ENCODE measurements at places on chromosomes 1 and 21. TPM values are rescaled to one million over a fixed set of nuclear protein-coding genes. Genes with fewer than 3 reads are reported as not detected.

Gene NMNAT2
- total RNA-seq = 0.26 TPM

- no peaks in the 10 kb centered on the region for H3K36me3 ChIP-seq
- no peak overlapping the region for H3K27ac ChIP-seq
- no peaks in the 10 kb centered on the region for H3K27me3 ChIP-seq
These were observed 5.6 kb downstream of the AHCTF1 start for GRCh38 chr1:246925997-246926626.

GRCh38 chr1:205954819-205955404 is 11.7 kb upstream of the SLC26A9 start:
- no peaks in the 10 kb centered on the region for H3K36me3 ChIP-seq
- no peak overlapping the region for H3K4me3 ChIP-seq
- H3K4me1 ChIP-seq = peaks cover 17% of the 10 kb centered on the region
- H3K27ac ChIP-seq = no peak overlapping the region
- no peaks in the 10 kb centered on the region for H3K27me3 ChIP-seq
- DNase-seq = no peak

Gene UBE2U
- total RNA-seq = not detected

Gene OLIG1
- not detected for total RNA-seq

- peaks cover 20% of the 10 kb centered on the region for H3K4me1 ChIP-seq
- DNase-seq = no peak
- no peak overlapping the region for H3K4me3 ChIP-seq
- H3K27me3 ChIP-seq = no peaks in the 10 kb centered on the region
- H3K27ac ChIP-seq = no peak overlapping the region
These were observed 216.7 kb upstream of the HOOK1 start for GRCh38 chr1:59598120-59598440.

Gene PDE9A
- total RNA-seq = 2.5 TPM

- no peak for DNase-seq
- H3K4me3 ChIP-seq = no peak overlapping the region
- no peaks in the 10 kb centered on the region for H3K27me3 ChIP-seq
- no peak overlapping the region for H3K27ac ChIP-seq
- no peaks in the 10 kb centered on the region for H3K4me1 ChIP-seq
- no peaks in the 10 kb centered on the region for H3K36me3 ChIP-seq
These were observed 6.7 kb upstream of the CFAP126 start for GRCh38 chr1:161374373-161374772.

DNA sequence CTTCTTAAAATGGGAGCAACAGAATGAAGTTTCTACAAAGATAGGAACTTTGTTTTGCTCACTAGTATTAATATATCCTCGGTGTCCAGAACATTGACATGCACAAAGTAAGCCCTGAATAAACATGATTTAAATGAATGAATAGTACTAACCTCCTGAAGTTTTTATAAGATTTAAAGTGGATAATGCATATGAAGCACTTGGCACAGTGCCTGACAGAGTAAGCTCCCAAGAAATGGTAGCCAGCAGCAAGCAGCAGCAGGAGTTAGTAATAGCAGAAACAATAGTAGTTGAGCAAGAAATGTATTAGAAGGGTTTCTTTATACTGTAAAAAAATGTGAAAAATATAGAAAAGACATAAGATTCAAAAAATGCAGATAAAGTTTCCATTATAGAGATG is 258.1 kb upstream of the C1orf87 start:
- H3K4me1 ChIP-seq = no peaks in the 10 kb centered on the region
- H3K27ac ChIP-seq = no peak overlapping the region
- no peak for DNase-seq
- H3K4me3 ChIP-seq = no peak overlapping the region
- H3K36me3 ChIP-seq = no peaks in the 10 kb centered on the region
- H3K27me3 ChIP-seq = no peaks in the 10 kb centered on the region

DNA sequence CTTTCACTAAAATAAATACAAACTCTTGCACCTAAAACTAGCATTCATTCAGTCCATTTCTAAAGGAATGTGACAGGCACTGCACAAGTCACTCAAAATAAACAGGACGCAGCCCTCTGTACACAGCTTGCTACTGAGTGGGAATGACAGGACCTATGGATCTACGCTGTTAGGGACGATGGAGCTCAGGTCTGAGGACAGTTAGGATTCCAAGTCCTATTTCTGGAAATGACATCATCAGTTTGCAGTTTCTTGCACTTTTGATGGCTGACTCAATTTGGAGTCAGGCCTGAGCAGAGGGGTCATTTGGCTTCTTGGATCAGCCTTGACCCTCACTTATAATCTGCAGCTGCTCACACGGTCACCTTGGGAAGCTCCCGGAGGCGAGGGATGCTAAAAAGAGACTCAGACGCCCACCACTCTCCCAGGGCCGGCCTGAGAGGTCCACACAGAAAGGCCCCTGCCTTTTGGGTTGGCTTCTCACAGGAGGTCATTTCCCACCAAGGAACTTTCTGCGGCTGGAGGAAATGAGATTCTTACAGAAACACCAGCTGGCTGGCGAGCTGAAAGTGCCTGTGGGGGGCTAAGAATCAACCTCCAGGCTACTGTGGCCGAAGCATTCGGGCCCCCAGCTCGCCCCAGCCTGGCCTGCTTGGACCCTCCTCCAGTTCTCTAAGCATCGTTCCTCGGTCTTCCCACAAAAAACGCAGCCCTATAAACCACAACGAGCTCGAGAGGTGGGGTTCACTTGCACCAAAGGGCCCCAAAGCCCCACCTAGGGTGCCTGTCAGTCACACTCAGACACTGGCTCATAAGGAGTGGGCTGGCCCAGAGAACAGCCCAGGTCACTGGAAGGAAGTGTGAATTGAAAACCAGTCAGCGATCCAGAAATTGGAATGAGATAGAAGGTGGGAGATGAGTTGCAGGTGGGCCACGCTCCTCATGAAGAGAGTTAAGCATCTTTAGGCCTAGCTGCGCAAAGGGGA is 8.9 kb upstream of the PDE9A start:
- no peak for DNase-seq
- no peaks in the 10 kb centered on the region for H3K36me3 ChIP-seq
- no peak overlapping the region for H3K4me3 ChIP-seq
- H3K4me1 ChIP-seq = peaks cover 13% of the 10 kb centered on the region
- no peaks in the 10 kb centered on the region for H3K27me3 ChIP-seq

Gene SLC1A7
- total RNA-seq = not detected

- no peak overlapping the region for H3K27ac ChIP-seq
- H3K4me3 ChIP-seq = no peak overlapping the region
- H3K4me1 ChIP-seq = peaks cover 7% of the 10 kb centered on the region
These were observed 63.4 kb upstream of the COA6 start for GRCh38 chr1:234309598-234310459.

DNA sequence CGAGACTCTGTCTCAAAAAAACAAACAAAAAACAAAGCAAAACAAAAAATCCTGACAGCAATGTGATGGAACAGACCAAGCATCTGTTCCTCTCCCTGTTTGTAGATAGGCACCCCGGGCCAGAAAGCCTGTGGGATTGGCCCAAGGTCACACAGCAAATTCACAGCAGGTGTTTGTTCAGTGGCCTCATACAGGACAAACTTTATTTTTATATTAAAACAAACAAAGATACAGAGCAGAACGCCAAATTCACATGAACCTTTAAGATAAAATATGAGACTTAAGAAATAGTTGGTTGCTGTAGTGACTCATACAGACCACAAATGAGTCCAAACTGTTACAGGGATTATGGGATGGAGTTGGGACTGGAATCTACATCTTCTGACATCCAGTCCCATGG is 2.3 kb upstream of the CELA2A start:
- no peak for DNase-seq
- H3K4me1 ChIP-seq = no peaks in the 10 kb centered on the region
- no peaks in the 10 kb centered on the region for H3K36me3 ChIP-seq
- H3K27ac ChIP-seq = no peak overlapping the region

DNA sequence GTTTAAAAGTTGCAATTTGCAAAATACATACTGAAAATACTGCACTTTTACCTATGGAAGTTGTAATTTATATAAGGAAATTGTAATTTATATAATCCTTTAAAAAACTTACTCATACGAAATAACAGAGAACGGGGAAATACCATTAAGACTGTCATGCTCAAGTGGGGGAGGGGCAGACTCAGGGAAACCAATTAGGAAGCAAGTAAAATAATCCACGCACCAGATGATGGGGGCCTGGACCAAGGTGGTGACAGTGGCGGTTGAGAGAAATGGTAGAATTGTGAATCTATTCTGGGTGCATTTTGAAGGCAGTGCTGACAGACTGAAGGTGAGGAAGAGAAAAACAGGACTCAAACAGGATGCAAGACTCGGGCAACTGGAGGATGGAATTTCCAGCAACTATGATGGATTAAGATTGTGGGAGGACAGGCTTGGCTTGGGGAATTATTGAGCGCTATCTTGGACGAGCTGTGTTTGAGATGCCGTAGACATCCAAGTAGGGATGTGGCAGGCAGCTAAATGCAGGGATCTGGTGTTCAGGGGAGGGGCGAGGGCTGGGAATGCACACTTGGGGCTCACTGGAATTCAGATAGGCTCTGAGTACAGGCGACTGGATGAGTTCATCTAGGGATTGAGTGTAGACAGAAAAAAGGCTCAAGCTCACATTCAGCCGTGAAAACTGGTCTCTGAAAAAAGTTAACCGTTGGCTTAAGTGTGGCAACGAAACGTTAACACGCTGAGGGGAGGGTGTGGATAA is 977 bp downstream of the LCA5L start:
- H3K27ac ChIP-seq = peak overlapping the region; percentile 93
- DNase-seq = no peak
- peaks cover 19% of the 10 kb centered on the region for H3K4me1 ChIP-seq
- H3K27me3 ChIP-seq = no peaks in the 10 kb centered on the region

Data from esophagus squamous epithelium (tissue), 5 donors.